ENCODE measurements at places on chromosomes 13 and 19.

GRCh38 chr13:37173214-37173613 is 67.8 kb upstream of the CSNK1A1L start:
- DNase-seq = no peak

DNA sequence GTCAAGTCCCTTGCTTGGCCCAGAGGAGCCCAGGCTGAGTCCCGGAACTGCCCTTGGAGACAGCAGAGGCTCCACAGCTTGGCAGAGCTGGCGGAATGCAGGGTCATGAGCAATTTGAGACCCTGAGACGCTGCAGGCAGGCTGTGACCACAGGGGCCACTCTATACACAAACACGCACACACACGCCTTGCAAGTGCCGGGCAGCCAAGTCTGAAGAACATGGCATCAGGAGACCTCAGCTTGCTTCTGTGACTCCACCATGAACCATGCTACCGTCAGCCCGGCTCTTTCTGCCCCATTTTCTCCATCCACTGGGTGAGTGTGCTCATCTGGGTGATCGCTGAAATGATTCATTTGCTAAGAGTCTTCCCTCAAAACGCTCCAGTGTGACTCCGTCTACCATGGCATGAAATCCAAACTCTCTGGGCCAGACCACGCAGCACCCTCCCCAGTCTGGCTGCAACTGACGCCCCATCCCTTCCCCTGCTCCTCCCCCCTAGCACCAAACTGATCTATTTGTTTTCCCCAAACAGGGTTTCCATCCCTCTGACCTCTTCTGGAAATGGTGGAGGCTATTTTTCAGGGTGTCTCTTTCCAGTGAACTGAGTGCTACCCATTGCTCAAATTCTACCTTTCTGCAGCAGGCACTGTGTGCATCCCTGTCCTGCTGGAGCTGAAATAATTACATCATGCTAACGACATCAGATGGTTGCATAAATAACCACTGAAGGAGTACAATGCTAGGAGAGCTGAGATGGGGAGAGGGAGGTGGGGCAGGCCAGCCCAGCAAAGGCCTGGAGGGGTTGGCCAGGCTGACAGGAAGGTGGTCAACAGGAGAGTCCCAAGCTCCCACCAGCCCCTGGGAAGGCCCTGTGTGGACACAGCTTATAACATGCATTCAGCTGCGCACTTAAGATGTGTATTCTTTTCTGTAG is 3.1 kb downstream of the CARS2 start:
- DNase-seq = no peak

- peak; percentile 48 for DNase-seq
Measured at GRCh38 chr19:42529248-42529764, 1.0 kb upstream of the CEACAM1 start.

DNA sequence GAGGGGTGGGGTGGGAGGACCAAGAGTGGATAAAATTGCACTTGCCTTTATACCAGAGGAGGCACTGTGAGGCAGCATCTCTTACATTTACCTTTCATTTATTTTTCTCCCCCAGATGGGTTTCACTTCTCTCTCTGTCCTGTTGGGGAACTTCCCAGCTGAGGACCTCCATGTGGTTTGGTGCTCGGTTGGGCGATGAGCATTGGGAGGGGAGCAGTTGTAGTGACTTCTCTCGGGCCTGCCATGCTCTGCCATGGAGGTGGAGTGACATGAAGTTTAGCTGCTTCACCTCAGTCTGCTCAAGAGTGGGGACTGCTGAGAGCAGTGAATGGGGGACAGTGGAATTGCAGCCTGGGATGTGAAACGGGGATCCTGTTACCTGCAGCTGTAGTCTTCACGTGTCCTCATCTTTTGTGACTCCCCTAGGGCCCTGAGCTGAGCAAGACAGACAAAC is 23.1 kb upstream of the CXCL17 start:
- no peak for DNase-seq

DNA sequence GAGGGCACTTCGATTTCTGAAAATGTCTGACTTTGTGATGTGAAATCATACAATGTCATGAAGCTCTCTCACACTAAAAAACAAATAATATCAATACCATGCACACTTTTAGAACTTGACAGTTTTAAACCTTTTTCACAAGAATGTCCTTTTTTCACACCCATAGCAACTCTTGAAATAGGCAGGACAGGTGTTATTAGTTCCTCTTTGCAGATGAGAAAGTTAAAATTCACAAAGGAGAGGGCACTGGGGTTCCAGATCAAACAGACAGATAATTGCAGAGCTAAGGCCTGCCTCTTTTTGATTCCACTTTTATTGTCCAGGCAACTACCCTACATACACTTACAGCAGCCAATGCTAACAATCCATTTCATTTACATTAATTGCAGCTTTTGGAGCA is 142.8 kb downstream of the KLF12 start:
- no peak for DNase-seq

- no peak for DNase-seq
Measured at GRCh38 chr13:113928685-113929627, 44.9 kb downstream of the C13orf46 start.

- DNase-seq = peak; percentile 23
Measured at GRCh38 chr19:37551129-37551993, 43.2 kb downstream of the ZNF571 start.

DNA sequence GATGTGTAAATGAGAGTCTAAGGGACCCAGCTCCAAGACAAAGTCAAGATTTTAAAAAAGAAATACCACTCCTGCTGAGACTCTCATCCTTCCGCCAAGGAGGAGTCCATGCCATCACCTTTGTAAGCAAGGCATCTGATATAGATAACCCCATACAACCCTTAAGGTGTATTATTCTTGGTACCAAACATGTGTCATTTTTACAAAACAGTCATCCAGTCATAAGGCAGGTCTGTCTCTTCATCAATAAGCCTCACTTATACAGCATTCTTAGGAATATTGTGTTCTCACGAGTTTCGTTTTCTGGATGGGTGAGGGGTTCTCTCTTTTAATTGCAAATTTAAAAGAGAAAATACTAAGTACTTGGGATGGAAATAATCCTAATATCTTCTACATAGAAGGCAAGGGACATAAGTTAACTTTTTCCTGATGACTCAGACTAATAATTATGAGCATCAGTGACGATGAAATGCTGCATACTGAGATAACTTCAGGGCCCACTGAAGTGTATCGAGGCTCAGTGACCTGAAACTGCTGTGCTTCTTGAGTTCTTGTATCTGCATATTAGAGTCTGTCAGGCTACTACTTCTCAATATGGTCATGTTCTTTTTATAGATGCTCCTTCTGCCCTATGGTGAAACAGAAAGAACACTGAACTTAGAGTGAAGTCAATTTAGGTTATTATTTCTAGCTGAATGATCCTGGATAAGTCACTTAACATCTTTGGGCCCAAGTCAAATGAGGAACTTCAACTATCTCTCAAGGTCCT is 166.6 kb downstream of the KLF12 start:
- no peak for DNase-seq

DNA sequence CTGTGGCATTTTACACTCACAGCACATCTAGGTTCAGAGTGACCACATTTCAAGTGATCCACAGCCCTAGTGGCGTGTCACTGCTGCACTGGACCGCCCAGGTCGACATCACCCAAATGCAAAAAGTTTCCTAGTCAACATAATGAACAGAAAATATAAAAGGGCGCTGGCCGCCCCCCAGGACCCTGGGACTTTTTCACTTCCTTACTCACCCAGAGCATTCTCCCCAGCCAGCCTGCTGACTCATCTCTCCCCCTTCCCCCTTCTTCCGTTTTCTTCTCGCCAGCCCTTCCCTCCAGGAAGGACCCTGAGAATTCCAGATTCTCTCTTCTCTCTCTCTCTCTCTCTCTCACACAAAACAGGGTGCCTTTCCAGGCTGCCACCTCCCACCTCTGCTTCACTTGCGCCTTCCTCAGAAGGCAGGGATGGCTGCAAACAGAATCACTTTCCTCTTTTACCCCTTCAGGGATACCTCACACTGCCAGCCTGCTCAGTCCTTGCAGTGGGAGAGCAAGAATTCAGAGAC is 21.0 kb upstream of the GRWD1 start:
- no peak for DNase-seq

- DNase-seq = no peak
Measured at GRCh38 chr13:48829536-48829935, 146.2 kb upstream of the FNDC3A start.

GRCh38 chr13:24119626-24120508 is 40.7 kb upstream of the SPATA13 start:
- no peak for DNase-seq

GRCh38 chr13:25920277-25920676 is 131.5 kb downstream of the SHISA2 start:
- no peak for DNase-seq

DNA sequence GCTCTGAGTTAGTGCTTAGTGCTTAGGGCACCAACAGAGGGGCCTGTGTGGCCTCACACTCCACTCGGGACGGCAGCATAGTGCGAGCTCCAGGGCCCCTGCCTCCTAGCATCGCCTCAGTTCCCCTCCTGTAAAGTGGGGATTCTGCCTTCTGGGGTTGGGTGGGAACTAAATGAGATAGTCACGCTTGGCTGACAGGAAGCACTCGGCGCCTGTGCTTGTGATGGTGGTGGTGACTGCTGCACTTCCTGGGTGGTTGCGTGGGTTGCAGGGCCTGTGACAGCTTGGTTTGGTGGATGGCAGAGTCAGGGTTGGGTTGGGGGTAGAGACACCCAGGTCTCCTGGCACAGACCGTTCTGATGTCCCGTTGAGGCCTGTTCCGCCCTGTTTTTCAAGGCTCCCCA is 7.7 kb downstream of the PLEKHF1 start:
- peak; percentile 75 for DNase-seq

DNA sequence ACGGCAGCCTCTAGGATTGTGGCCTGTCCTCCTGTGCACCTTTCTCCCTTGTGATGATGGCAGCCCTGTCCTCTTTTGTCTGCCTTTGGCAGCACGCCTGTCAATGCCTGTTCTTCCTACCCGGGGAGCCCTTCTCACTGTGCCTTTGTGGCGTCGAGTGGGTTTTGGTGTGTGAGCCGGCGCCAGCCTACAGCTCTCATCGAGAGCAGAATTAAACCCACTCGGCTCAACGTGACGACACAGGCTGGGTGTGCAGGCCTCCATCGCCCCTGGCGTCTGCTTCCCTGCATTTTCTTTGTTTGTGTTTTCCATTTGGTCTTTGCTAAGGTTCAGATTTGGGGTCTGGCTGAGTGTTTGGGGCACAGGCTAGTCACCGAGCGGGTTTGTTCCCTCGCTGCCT is 34.4 kb downstream of the AP1M1 start:
- no peak for DNase-seq

DNA sequence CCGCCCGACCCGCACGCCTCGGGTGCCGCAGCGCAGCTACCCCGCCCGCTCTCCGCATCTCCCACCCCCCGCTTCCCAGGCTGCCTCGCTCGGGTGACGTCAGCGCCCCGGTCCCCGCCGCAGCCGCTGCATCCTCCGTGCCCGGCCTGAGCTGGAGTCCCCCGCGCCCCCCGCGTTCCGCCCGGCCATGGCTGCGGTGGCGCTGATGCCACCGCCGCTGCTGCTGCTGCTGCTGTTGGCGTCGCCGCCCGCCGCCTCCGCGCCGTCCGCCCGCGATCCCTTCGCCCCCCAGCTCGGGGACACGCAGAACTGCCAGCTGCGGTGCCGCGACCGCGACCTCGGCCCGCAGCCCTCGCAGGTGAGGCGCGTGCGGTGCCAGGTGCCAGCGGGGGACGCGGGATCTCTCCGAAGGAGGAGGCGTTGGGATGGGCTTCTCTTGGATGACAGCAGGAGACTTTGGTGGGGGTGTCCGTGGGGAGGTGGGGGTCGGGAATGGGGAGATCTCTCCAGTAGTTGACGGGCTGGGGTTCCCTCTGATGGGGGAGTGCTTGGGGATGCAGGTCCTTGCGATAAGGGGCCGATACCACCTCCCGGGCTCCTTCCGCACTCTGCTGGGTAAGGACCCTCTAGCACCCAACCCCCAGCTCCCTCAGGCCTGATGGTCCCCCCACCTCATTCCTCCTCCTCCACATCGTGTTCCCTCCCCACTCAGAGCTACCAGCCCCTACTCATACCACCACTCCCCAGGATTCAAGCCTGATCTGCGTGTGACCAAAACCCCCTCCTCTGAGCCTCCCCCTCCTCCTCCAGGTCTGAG is at the start of gene TMEM59L:
TMEM59L (plus strand) TSS at position 99 of the 817 bp plus-strand sequence; CDS start at position 188, 89 bp downstream.
- no peak for DNase-seq

GRCh38 chr19:48595833-48596232 is 10.7 kb upstream of the SPACA4 start:
- no peak for DNase-seq

DNA sequence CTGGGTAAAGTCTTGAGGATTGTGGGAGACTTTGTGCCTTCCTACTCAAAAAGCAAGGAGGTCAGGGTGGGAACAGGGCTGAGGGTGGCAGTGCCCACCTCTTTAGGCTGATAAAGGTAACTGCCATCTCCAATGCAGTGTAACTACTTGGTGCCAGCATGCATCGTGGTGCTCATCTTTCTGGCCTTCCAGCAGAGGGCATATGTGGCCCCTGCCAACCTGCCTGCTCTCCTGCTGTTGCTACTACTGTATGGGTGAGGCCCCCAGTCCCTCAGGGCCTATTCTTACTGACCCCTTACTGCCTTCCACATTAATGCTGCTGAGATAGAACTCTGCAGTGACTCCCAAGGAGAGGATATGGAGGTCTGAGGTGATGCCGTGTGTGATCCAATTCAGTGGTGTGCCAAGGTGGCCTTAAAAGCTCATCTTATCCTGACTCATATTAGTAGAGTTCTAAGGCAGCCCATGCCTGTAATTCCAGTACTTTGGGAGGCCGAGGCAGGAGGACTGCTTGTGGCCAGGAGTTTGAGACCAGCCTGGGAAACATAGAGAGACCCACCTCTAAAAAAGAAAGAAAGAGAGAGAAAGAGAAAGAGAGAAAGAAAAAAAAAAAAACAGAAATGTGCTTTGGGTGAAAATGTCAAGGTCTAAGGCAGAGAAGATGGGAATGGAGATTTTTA is 9.7 kb upstream of the ARHGAP45 start:
- no peak for DNase-seq

GRCh38 chr13:80436571-80437169 is 95.7 kb upstream of the SPRY2 start:
- no peak for DNase-seq

DNA sequence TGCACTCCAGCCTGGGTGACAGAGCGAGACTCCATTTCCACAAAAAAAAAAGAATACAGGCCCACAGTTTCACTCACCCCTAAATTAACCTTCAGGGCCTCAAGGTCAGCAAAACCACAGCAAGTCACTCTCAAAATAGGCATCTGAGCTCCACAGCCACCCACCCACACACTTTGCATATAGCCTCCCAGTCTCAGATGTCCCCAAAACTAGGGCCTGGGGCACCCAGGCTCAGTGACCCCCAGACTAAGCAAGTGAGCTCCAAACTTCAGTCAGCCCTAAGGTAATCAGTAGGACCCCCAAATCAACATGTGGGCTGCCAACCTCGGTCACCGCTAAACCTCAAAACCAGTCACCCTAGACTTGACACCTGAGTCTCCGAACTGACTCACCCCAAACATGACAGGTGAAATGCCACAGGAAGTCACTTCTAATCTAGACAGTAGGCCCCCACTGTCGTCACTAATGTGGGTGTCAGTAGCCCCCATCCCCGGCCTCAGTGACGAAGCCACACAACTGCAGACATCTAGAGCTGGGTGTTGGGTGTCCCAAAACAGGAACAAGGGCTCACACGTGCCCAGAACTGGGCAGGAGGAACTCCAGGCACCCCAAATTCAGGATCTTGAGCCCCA is 13.9 kb downstream of the RABAC1 start:
- peak; percentile 76 for DNase-seq

- DNase-seq = no peak
Measured at GRCh38 chr13:110179116-110179856, 127.7 kb downstream of the COL4A1 start.

GRCh38 chr19:50652722-50653121 is 3.5 kb downstream of the C19orf81 start:
- no peak for DNase-seq

- no peak for DNase-seq
Measured at GRCh38 chr19:12912571-12912970, 6.5 kb downstream of the SYCE2 start.

- DNase-seq = no peak
Measured at GRCh38 chr13:114315074-114315785, 927 bp downstream of the CHAMP1 start.
